ENCODE measurements at places on chromosomes 1 and 21. TPM values are rescaled to one million over a fixed set of nuclear protein-coding genes. Genes with fewer than 3 reads are reported as not detected.

Gene ADAM30
- total RNA-seq: not detected

Gene HSPA6
- total RNA-seq: 0.62 TPM

Gene PLA2G2F
- not detected for total RNA-seq

Gene OXCT2
- 5.4 TPM for total RNA-seq

Gene DFFB
- 7.0 TPM for total RNA-seq

Gene TFAP2E
- not detected for total RNA-seq

Gene RAB3B
- 1.2 TPM for total RNA-seq
